ENCODE measurements at places on chromosomes 13 and 19.

- DNase-seq: no peak
Measured at GRCh38 chr19:35375505-35376307, 4.8 kb downstream of the GPR42 start.

- DNase-seq: no peak
Measured at GRCh38 chr13:39699274-39699673, 43.8 kb downstream of the COG6 start.

- DNase-seq: no peak
Measured at GRCh38 chr13:41029629-41030028, 10.5 kb upstream of the ELF1 start.

- no peak for DNase-seq
Measured at GRCh38 chr13:53775807-53776206, 747.2 kb downstream of the OLFM4 start.

GRCh38 chr19:12670159-12670928 is 3.7 kb downstream of the WDR83 start:
- DNase-seq: no peak

GRCh38 chr19:8194528-8195267 is 14.5 kb upstream of the CERS4 start:
- DNase-seq: no peak

DNA sequence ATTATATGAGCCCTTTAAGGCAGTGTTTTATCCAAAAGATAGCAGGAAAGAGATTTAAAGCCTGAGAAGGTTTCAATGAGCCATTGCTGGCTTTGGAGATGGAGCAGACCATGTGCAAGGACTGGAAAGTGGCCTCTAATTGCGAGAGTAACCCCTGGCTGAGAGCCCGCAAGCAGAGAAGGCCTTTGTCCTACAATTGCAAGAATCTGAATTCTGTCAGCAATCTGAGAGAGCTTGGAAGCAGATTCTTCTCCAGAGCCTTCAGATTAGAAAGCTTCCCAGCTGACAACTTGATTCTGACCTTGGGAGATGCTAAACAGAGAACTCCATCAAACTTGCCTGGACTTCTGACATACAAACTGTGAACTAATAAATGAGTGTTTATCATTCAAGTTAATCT is 528.7 kb upstream of the KLF12 start:
- DNase-seq: no peak

GRCh38 chr19:11204943-11205349 is 7.6 kb upstream of the KANK2 start:
- DNase-seq: no peak

- DNase-seq: no peak
Measured at GRCh38 chr13:99941086-99941485, 30.5 kb downstream of the ZIC5 start.

DNA sequence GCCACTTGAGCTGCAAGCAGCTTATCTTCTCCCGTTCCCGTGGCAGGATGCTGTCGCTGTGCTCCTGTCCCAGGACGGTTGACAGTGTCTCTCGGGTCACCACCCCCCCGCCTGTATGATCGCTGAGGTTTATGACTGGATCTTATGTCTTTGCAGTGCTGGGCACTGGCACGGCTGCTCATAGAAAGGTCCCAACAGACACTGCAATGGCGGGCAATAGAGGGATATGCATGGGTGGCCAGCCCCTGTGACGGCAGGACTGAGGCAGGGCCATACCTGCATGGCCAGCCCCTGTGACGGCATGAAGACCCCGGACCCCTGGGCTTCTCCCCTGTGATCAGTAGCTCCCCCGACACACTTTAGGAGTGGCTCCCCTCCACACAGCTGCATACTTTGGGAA is 307.2 kb downstream of the TEX29 start:
- DNase-seq: no peak

DNA sequence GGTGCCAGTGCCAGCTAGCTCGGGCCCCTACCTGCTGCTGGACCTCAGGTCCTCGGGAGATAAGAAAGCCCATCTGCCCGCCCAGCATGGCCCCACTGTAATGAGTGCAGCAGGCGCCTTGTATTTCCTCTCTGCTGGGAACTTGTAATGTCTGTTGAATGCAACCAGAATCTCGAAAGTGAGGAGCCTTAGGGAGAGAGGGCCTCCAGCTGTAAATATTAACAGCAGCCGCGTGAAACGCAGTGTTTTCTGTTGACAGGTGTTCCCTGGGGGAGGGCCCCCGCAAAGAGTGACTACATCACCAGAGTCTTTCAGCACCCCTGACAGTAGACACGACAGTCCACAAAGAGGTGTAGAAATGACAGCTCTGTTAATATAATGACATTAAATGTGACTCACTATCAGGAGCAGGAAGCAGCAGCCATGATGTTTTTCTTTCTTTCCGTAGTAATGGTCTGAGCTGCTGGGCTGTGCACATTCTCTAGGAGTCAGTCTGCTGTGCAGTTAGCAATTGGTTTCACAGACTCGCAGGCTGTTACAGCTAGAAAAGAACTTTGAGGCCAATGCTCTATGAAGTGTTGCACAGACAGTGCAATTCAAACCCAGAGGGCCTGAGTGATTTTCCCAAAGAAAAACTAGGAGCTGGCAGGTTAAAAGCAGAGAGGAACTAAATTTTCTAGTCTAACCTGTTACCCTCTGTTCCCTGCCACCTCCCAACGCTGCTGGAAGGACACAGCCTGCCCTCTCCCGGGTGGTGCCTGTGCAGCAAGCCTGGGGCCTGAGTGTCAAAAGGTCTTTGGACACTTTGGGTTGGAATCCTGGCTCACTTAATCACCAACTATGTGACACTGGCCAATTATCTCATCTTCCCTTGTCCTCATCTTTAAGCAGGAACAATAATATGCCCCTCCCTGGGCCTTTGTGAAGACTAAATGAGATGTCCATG is 58.6 kb upstream of the WASF3 start:
- DNase-seq: no peak

DNA sequence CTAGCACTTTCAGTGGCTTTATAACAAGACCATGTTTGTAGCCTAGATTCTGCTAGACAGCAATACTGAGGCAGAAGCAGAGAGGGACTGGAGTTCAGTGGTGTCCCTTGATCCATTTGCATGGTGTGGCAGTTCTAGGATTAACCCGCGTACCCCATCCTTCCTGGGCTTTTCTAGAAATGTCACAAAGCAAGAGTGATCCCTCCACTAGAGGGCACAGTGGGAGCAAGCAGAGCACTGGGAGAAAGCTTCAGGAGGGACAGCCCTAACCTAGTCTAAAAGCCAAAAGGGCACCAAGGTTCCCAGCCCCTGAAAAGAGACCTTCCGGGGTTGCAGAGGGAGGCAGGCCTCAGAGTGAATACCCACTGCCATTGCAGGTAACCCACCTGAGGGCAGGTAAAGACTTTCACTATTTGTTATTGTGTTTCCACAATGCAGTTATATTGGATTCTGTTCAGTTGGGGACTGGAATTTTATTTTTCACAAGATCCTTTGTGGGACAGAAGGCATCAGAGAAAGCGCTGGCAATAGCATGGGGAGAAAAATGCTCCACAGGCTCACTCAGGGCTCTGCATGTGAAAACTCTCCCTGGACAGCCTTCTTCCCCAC is 170.6 kb downstream of the FLT1 start:
- peak; percentile 27 for DNase-seq

DNA sequence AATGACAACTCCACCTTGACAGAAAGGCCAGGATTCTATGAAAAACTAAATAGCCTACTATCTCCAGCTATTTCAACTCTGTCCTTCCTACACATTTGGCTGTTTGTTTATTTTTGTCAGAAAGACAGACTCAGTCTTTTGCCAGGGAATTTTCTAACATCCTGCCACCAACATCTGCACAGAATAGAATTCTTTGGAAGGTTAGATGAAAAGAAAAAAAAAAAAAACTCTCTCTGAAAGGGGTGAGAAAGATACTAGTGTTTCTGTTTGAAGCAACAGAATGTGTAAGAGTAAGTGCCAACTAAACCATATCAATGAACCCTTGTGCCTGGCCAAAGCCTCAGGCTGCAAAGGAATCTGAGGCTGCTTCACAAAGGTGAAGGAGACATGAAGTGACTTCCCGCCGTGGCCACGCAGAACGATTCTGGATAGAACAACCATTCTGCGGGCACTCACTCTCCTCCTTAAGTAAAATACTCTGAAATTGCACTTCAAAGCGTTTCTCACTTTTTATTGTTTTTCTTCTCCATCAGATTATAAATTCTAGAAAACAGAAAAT is 498.2 kb downstream of the IRS2 start:
- no peak for DNase-seq

DNA sequence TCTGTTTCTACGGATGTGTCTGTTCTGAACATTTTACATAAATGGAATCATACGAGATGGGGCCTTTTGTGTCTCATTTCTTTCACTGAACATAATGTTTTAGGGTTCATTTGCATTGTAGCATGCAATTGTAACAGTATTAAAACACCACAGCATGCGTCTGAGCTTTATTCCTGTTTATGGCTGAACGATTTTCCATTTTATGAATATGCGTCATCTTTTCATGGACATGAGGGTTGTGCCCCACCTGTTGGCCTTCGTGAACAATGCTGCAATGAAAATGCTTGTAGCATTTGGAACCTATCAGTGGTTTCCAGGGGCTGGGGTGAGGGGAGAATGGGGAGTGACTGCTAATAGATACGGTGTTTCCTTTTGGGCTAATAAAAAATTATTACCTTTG is 5.1 kb downstream of the OR10H1 start:
- DNase-seq: no peak

DNA sequence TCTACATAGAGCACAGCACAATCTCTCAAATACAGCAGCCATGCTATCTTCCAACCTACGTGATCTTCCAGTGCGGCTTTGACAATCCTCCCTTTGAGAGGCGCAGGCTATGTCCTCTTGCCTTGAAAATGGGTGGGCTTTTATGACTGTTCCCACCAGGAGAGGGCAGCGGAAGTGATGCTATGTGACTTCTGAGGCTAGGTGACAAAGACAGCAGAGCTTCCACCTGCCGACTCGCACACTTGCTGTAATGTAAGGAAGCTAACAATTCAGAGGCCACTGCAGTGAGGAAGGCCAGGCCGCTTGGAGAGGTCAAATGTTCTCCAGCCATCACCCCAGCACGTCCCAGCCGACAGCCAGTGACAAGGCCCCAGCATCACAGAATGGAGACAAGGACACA is 65.8 kb downstream of the MRPL57 start:
- DNase-seq: no peak

GRCh38 chr13:51524829-51525566 is 59.3 kb upstream of the WDFY2 start:
- no peak for DNase-seq

- no peak for DNase-seq
Measured at GRCh38 chr13:113096745-113097305, 8.8 kb upstream of the F7 start.

DNA sequence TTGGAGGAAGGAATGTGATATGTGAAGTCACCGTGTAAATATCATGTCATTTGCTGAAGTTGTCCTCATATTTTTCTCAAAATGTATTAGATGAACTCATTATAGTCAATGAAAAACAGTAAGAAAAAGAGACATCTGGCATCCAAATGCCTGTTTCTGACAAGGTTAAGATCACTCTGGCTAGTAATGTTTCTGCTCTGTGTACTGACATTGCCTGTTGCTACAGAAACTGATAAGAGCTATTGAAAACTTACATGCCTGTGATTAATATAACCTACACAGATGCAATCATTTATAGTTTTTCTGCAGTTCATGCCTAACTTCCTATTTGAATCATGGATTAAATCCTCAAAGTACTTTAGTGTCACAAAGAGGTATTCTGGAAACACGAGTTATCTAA is 249.8 kb downstream of the NBEA start:
- no peak for DNase-seq

DNA sequence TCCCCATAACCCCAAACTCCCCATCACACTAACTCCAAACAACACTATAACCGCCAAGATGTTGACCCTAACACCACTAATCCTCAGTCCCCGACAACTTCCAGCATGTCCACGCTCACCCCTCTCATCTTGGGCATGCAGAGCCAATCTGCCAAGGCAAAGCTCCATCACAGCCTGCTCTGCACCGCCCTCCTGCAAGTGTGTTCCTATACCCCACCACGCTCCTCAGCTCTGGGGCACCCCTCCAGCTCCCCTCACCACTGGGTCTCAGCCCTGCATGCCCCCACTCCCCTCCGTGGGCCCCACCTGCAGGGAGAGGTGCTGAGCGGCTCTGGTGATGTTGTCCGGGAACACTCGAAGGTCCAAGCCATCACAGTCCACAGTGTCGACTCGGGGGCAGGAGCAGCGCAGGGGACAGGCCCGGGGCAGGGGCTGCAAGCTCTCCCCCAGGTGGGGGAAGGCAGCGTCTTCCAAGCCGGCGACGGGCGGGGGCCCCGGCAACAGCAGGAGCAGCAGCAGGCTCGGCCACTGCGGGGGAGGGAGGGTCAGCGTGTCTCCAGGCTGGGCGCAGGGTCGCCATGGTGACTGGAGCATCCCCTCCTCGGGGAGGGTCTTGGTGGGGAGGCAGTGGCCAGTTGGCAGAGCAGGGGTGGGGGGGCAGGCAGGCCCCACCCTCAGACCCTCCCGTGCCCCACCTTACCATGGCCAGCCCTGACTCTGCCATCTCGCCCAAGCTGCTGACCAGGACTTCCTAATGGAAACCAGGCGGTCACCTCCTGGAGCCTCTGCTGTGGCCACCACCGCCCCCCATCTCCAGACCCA is 527 bp downstream of the PODNL1 start:
- no peak for DNase-seq

- no peak for DNase-seq
Measured at GRCh38 chr13:72653506-72653905, 73.9 kb downstream of the MZT1 start.

DNA sequence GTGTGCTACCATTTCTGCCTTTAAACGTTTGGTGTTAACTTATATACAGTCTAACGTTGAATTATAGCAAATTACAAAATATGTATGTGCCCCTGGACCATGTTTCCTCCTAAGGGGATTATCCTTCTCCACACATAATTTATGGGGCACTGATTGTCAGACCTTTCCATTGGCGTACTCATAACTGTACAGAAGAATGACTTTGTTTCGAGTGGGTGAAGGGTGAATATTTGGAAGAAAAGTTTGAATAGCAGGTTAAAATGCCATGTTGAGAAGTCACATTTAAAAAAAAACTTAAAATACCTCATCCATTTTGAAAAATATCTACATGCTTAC is 58.8 kb downstream of the SLC10A2 start:
- DNase-seq: no peak

DNA sequence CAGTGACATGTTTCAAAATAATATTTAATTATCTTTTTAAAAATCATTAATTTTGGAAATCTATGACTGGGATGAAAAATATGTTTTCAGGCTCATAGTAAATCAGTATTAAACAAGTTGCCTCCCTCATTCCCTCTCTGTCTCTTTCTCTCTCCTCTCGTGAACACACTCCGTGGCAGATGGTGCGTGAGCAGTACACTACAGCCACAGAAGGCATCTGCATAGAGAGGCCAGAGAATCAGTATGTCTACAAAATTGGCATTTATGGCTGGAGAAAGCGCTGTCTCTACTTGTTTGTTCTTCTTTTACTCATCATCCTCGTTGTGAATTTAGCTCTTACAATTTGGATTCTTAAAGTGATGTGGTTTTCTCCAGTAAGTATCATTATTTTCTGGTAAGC is 22.7 kb downstream of the SGCG start:
- no peak for DNase-seq
